DMS79 (cell line): ENCODE measurements at places on chromosomes 6 and 20.
A peak's percentile ranks its signal among the peaks of the same experiment; 100 is the strongest.

- no peak for DNase-seq
Observed at GRCh38 chr6:45577836-45578504, 200.2 kb upstream of the SUPT3H start.

GRCh38 chr6:36120979-36121786, 9.1 kb upstream of the MAPK13 start:
- DNase-seq: no peak

DNA sequence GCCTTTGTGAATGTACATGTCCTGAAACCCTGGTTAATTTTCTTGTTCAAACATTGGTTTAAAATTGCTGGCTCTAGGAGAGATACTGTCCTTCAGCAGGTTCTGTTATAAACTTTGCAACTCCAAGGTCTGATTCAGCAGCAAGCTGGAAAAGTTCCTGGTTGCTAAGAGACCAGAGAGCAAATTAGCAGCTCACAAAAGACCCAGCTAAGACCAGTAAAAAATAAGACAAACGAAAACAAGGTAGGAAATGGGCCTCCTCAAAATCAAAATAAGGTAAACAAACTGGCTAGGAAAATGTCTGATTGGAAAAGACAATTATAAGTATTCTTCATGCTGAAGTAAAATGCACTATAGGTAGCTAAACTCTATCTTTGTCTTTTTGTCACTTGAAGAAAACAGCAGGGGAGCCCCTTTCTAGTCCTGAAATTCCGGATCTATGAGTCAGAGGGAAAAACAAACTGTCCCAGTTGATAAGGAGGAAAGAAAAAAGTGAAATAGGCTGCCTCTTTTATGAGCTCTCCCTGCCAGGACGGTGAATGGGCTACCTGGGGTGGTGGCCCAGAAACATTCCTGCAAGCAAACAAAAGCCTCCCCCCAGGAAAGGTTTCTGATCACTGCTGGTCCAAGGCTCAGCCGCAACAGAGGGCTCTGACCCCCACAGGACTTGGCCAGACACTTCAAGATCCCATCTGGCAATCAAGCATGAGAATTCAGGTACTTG, 41.6 kb downstream of the UNC5CL start:
- peak; percentile 39 for DNase-seq

- no peak for DNase-seq
Observed at GRCh38 chr6:109253366-109253765, 128.9 kb downstream of the CD164 start.

DNA sequence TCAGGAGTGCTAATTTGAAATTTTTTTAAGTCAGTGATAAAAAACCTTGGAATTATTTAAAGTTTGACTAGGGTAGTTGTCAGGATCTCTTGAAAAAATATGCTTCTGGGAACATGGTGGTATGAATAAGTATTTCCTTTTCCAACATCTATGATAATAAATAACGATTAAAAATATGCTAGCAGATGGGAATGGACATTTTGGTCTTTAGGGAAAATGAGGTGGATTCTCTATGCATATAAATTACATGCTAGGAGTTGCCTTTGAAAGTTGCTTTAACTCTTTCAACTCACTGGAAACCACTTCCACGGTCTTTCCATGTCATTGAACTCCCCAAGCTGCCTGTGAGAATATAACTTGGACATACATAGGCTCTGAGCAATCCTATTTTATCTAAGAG, 731.5 kb upstream of the MARCKS start:
- DNase-seq: no peak

DNA sequence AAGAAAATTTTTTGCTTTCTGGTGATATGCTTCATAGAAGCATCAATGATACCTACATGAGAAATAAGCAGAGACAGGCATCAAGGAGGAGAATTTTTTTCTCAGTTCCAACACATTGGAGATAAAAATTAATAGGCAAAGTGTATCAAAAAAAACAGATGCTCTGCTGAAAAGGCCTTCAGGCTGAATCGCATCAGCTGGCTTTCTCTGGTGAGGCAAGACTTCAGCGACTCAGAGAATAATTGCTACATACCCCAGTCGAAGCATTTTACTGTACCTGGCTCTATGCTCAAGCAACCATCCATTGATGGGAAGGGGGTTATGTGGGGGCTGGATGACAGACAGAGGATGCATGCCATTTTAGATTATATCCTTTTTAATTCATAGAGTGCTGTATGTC, 415.1 kb downstream of the TFAP2A start:
- DNase-seq: no peak

- DNase-seq: no peak
Observed at GRCh38 chr6:110628330-110628729, 151.9 kb upstream of the SLC22A16 start.

DNA sequence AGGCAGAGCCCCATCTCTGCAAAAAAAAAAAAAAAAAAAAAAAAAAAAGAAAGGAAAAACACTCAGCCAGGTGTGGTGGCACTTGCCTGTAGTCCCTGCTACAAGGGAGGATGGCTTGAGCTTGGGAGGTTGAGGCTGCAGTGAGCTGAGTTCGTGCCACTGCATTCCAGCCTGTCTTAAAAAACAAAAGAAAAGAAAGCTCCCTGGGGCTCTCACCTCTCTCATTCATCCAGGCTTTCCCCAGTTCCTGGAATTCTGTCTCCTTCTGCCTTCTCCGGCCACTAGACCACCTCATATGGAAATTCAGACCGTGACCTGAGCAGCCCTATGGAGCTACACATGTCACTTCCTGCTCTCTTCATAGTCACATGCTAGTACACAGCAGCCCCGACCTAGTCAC, 101.1 kb upstream of the TAB2 start:
- DNase-seq: no peak

DNA sequence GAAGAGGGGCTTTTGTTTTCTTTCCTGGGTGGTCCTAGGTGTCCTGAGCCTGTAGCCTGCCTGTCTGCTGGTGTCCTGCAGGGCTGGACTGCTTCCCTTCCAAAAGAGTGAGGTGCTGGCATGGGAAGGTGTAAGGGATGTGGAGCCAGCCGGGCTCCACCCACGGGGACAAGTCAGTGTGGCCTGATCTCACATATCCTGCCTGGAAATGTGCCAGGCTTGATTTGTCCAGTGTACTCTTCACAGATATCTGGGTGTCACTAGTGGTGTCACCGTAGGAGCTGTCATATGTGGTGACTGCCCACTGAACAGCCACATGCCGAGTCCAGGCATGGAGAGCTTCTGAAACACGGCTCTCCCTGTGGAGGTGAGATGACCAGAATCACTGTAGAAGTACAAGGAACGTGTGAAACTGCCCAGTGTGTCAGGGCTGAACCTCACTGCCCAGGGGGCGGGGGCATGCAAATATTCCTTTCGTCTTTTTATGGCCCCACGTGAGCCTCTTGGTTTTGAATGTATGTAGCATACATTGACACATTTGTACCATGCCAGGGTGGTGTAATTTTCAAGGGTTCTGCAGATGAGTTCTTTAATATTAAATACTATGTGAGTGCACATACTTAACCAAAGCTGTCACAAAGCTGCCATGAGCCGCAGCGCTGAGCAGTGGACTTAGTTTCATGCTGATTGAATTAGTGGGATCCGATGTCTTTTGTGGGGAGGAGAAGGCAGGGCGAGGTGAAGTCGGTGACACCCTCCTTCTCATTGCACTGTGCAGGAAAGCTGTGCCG, 55.8 kb downstream of the CDH4 start:
- no peak for DNase-seq

DNA sequence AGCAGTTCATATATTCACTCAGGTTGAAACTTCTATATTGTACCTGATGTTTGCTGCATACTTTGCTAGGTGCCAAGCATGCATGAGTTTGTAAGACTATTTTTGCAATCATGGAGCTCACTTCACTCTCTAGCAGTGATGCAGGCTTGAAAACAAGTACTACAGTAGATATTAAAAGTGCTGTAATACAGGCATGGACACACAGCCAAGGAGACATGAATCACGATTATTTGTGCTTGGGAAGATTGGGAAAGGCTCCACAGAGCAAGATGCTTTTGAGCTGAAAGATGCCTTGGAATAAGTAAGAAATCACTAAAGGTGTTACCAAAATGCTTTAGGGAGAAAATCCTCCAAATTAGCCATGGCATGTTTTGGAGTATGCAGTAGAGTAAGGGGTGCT, 427.4 kb downstream of the UTRN start:
- DNase-seq: no peak

DNA sequence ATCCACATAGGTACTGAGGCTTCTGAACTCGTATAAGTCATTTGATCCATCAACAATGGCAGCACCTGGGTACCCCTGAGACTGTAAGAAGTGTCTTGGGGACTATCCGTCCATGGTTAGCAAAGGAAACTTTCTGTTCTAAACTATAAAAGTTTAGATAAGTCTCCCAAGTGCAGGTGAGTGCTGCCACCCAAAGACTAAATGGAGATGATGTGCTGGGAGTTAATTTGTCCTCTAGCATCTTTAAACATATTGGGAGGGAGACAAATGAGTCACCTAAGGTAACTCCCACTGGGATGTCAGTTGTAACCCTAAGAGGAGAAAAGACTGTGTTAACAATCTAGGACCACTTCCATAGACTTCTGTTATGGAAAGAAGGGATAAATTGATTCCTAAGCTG, 6.2 kb downstream of the BEND6 start:
- DNase-seq: no peak

DNA sequence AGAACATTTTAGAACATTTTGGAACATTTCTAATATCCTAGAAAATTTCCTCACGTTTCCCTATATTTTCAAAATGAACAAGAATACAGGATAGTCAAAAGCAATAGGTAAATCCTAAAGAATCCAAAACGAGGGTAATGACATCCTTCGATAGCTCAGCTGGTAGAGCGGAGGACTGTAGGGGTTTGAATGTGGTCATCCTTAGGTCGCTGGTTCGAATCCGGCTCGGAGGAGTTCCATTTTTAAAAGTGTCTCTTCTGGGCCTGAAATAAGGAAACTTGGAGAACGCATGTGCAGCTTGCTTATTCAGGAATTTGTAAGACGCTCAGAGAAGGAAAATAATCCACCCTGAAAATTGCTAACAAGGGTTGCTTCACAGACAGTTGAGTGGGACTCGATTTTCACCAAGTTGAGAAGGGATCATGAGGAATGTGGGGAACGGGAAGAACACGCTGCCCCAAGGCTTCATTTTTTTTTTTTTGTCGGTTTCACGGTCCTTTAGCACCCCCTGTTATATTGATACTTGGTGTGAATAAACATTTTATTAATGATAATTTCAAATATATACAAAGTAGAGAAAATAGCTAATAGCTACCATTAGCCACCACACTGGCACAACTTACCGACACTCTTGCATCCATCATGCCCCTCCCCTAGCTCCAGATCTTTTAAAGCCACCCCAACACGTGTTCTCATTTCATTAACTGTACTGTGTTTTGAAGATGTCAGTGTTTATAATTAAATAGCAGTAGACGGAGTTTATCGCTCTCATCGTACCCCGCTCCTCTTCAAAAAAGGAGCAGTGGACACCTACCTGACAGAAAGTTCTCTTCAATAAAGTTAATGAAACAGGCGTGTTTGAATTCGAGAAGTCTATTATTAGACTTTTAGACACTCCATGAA, 1.8 kb upstream of the ABT1 start:
- DNase-seq: no peak

GRCh38 chr6:109079981-109080380, 14.7 kb downstream of the SESN1 start:
- no peak for DNase-seq

DNA sequence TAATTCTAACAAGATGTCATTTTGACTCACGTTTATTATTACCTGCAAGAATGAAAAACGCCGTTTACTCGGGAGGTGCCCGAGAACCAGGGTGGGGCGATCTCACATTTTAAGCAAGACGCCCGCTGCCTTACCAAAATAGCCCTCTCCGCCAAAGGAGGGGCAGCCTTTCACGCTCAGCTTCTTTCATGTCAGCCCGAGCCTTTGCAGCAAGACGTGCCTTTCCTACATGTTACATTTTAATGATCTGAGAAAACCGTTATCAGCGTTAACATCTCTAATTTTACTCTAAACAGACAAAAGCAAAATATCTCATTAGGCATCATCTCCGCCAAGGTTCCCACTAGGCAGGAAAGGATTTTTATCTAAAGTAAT, 2.0 kb downstream of the BACH2 start:
- DNase-seq: no peak

DNA sequence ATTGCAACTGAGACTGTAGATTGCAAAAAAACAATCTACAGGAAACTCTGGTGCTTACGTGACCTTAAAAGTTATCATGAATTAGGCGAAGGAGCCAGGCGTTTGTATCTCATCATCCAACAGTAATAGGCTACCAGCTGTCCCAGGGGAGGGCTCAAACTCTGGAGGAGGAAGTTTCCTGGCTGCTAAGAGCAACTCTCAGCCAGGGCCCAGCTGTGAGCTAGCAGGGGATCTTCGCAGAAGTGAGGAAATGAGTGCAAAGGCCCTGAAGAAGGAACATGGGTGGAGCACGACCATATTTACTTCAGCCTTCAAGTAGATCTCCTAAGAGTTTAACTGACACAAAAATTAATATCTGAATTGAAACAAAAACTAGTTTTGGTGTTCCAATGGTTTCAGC, 686.9 kb upstream of the MAP3K7 start:
- no peak for DNase-seq

DNA sequence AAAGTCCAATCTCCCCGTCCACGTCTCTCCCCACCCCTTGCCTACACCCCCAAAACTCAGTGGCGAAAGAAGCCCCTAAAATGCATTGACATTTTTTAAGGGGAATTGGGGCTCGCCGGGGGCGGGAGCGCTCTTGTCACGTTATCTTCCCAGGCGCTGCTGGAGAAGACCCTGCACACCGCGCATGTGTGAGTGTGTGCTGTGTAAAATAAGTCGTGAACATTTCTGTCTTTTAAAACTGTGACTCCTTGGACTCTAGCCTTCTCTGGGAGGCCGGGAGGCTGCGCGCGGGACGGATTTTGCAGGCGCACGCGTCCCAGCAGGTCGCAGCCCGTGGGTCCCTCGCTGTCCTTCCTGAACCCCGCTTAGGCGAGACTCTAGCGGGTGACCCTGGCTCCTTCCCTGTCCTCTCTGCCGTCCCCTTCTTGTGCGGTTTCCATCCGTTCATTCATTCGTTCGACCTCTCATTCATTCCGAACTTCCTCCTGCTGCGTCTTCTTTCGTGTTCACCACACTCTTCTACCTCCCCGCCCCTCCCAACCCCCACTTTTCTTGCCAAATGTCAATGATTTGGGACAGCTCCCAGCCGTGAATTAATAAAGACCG, 2.2 kb downstream of the NRN1 start:
- no peak for DNase-seq

- DNase-seq: no peak
Observed at GRCh38 chr6:89244241-89244985, 27.3 kb upstream of the GABRR1 start.

GRCh38 chr6:106886922-106887797, 87.4 kb downstream of the CD24 start:
- no peak for DNase-seq

- no peak for DNase-seq
Observed at GRCh38 chr20:32585011-32585585, at the start of gene NOL4L. Gene NOL4L (minus strand): TSS chr20:32585333. CDS start chr20:32584890, 443 bp downstream.

- DNase-seq: no peak
Observed at GRCh38 chr6:37057128-37057471, 51.6 kb downstream of the FGD2 start.

GRCh38 chr6:120511712-120512111, 822.6 kb downstream of the TBC1D32 start:
- no peak for DNase-seq
